ENCODE measurements at places on chromosomes 4 and X.

- no peak for DNase-seq
Observed at GRCh38 chr4:3372933-3373465, 68.8 kb upstream of the HGFAC start.

DNA sequence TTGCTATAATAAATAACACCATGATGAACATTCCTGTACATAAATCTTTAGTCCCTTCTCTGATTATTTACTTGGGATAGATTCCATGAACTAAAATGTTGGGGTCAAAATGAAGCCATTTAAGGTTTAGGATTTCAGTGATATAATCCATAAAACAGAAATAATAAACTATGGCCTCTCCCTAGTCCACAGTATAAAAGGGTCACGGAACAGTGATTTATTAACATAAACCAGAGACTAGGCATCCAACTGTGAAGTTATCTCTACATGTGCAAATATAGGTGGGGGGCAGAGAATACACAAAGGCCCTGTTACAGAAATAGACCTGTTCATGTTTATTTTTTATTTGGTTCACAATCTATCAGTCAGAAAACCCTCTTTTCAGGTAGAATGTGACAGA is 499.1 kb upstream of the SLIT2 start:
- DNase-seq: no peak

GRCh38 chrX:9464435-9465371 is at the start of gene TBL1X:
Gene TBL1X (plus strand): TSS chrX:9465058. CDS start chrX:9653587, 188,529 bp downstream.
- DNase-seq: no peak

GRCh38 chrX:9911487-9911886 is 55.7 kb upstream of the CLDN34 start:
- no peak for DNase-seq

- DNase-seq: no peak
Observed at GRCh38 chrX:148913971-148914370, 413.6 kb downstream of the AFF2 start.

DNA sequence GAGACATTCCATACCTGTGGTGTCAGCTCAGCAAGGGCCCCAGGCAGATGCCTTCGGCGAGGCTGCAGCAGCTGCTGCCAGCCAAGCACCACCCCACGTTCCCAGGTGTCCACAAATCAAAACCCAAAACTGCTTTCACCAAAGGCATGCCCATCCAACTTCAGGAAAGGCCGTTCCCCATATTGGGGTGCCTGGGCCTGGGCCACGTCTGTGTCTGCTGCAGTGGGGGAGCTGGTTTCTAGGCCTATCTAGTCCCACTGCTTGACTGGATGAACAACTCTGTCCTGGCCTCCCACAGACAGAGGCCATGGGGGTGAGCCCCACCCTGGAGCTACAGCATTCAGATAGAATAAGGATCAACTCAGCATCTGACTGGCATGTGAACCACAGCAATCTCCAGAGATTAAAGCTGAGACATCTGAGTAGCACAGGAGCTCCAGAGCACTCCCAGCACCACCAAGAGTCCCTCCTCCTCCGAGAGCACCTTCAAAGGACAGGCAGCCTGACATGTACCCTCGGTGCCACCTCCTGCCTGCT is 37.0 kb downstream of the NAT8L start:
- no peak for DNase-seq

- no peak for DNase-seq
Observed at GRCh38 chr4:47271291-47271690, 192.2 kb downstream of the COMMD8 start.

GRCh38 chrX:68754406-68754805 is 74.4 kb upstream of the EFNB1 start:
- no peak for DNase-seq

- no peak for DNase-seq
Observed at GRCh38 chr4:87961993-87962392, 13.5 kb upstream of the SPP1 start.

- peak; percentile 32 for DNase-seq
Observed at GRCh38 chrX:15686818-15687685, 22.4 kb upstream of the CLTRN start.

DNA sequence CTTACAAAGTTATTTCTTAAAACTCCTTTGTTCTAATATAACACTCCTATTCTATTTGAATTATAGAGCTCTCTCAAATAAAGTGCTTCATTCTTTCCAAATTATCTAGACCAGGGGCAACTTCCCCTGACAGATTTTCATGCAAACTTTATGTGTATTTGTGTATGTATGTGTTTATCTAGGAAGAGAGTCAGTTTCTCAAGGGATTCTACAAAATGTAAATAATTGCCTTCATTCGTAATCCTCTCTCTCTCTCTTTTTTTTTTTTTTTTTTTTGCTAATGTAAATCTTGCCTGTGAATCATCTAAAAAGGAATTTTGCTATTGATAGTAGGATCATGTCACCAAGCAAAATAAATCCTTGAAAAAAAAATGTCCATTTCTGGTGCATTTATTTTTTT is 38.9 kb upstream of the RBPJ start:
- DNase-seq: no peak

- no peak for DNase-seq
Observed at GRCh38 chr4:48409203-48409602, 67.9 kb downstream of the SLAIN2 start.

GRCh38 chrX:42399632-42400024 is 378.3 kb downstream of the PPP1R2C start:
- DNase-seq: no peak

- DNase-seq: no peak
Observed at GRCh38 chr4:10619220-10619619, 65.3 kb downstream of the CLNK start.

DNA sequence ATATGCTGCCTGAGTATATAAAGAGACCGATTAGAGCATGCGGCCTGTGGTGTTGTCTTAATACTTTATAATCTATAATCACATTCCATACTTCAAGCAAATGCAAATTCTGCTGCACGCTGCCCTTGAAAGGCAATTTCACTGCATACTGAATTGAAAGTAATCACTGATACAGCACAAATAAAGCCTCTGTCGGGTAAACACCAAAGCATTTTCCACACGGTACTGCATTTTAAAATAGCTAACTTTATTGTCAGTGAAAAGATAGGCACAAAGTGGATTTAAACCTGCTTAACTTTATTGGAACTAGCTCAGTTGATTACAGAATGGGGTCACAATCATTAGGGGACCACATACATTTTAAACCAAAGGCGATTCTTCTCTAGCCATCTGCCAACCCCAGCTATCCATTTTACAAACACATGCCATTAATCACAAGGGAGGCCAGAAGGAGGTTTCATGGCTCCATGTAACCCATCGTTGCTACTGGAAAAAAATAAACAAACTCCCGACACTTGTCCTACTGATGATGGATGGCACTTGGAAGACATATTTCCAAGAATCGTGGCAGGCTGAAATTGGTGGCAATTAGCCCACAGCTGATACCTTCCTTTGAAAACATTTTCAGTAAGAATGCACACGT is 65.9 kb downstream of the AMOT start:
- no peak for DNase-seq

DNA sequence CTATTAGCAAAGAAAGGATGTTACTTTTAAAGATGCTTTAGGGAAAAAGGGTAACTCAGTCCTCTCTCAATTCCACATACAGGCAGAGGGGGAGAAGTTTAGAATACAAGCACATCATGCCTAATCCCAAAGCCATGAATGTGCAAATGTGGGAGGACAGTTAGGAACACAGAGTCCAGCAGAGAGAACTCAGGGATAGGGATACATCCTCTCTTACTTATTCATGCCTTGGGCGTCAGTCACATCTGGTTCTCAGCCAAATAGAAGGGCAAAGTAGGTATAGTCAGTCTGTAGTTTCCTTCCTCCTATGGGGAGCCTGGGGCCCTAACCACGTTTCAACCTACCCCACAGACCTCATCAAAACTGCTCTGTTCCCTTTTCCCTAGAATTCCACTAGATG is 87.8 kb downstream of the GRIA3 start:
- no peak for DNase-seq

DNA sequence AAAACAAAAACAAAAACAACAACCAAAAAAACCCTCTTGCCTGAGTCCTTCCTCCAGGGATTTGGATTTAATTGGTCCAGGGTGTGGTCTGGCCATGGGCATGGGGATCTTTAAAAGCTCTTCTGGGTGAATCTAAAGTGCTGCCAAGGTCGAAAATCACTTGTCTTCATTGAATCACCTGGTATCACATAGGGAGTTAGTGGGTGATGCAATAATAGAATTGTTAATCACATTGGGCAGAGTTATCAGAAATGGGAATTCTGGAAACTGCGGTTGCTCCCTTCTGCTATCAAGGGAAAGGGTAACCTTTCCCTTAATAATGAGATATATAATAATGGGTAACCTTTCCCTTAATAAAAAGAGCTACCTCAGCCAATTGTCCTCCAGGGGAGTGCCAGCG is 267.9 kb upstream of the KLF3 start:
- DNase-seq: no peak

Measured in putamen (tissue), 1 donor.